Skin of body (tissue), 3 donors: ENCODE measurements at places on chromosomes 5 and 9.

- DNase-seq, result no peak
Observed at GRCh38 chr5:111069839-111070238, 1.7 kb upstream of the TSLP start.

DNA sequence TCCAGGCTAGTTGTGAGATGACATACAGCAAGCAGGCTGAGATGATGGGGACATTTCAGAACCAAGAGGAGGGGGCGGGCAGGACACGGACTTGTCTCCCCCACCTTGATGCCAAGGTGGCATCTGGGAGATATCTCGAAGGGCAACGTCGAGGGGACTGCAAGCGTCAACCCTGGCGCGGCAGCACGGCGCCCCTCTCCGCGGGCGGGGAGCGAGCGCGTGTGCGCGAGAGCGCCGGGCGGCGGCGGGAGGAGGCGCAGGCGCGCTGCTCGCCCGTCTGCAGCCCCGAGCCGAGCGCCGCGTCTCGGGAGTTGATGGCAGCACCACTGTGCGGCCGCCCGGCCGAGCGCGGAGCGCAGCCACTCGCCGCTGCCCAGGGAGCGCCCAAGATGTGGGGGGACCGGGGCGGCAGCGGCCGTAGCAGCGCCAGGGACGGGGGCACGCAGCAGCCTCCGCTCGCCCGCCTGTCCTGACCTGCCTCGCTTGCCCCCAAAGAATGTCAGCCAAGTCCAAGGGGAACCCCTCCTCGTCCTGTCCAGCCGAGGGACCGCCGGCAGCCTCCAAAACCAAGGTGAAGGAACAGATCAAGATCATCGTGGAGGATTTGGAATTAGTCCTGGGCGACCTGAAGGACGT, at the start of gene PRR16:
Gene PRR16 (plus strand): TSS at position 310 of the 636 bp plus-strand sequence.
- no peak for DNase-seq

DNA sequence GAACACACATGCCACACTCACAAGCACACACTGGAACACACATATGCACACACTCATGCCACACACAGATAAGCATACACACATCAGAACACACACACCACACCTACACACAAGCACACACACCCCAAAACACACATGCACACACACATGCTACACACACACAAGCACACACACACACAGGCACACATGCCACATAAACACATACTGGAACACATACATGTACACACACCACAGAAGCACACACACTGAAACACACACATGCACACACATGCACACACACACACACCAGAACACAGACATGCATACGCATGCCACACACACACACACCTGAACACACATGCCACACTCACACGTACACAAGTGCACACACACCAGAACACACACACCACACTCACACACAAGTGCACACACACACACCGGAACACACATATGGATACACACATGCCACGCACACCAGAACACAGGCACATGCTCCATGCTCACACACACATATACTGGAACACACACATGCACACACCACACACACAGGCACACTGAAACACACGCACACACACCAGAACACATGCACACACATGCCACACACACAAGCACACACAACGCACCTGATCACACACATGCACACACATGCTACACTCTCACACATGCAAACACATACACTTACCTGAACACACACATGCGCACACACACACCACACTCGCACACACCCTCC, 78.0 kb upstream of the IRX4 start:
- no peak for DNase-seq

GRCh38 chr9:81850724-81851123, 77.5 kb upstream of the SPATA31D4 start:
- no peak for DNase-seq

DNA sequence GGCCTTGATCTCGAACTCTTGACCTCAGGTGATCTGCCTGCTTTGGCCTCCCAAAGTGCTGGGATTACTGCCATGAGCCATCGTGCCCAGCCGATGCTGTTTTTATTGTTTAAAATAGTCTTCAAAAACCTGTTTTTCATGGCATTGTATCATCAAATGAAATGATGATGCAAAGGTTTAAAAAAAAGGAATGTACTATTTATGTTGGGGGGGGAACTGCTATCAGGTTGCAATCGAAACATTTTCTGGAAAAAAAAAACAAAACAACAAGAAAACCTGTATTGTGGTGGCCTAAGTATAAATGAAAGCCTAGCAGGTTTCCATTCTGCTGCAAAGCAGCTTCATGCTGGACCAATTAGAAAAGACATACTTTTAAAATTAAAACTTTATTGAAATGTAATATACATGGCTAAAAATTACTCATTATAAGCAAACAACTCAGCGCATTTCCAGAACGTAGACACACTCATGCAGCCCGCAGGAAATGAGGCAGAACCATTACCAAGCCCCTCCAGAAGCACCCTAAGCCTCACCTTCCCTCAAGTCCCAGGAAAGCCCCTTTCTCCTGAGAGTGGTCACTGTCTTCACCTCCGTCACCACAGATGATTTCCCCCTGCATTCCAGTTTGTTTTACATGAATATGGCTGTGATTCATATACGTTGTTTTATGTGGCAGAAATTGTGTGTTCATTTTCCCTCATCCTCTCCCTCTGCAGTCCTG, 19.0 kb downstream of the GPR107 start:
- DNase-seq, result no peak

GRCh38 chr9:118618849-118619248, 750.4 kb downstream of the BRINP1 start:
- no peak for DNase-seq

GRCh38 chr9:32590898-32591297, 17.9 kb upstream of the NDUFB6 start:
- DNase-seq, result no peak

DNA sequence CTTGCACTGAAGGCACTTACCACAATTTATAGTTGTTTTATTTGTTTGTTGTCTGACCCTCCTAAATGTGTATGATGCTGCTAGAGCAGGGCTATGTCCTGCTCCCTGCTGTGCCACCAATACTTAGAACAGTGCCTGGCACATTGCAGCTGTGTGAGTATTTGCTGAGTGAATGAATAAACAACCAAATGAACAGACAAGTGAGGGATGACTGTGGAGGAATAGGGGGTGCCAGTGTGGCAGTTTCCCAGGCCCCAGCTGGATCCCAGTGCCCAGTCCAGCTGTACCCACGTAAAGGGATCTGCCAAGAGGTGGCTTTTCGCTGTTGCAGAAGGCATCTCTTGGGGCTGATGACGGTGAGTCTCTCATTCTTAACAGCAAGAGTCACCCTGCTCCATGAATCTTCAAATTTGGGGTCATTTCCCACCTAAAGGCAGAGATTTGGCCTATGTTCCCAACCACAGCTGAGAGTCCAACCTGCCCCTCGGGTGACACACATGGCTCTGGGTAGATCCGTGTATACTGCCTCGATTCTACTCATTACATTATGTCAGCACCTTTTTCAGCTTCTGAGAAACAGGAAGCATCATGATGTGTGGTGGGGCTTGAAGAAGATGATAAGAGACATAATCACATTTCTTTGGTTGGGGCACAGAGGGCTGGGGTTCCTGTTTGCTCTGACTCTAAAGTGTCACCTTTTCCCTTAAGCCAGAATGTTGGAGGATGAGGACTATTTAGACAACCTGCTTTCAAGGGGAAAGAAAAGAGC, 14.3 kb downstream of the IL5 start:
- DNase-seq, result no peak

DNA sequence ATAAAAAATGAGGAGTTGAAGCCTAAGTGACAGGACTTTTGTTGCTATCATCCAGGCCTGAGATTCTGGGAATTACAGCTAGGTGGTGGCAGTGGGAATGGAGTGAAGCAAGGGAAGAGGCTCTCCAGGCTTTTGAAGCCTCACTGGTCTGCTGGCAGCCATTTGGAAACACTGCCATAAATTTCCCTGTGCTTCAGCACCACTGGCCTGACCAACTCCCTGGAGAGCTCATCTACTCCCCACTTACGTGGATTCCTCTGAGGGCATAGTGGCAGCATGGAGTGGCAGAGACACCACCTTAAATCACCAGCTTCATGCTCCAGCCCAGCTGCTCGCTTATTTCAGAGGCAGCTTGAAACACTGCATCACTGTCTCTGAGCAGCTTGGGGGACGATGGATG, 518.2 kb downstream of the TLR4 start:
- DNase-seq, result no peak

DNA sequence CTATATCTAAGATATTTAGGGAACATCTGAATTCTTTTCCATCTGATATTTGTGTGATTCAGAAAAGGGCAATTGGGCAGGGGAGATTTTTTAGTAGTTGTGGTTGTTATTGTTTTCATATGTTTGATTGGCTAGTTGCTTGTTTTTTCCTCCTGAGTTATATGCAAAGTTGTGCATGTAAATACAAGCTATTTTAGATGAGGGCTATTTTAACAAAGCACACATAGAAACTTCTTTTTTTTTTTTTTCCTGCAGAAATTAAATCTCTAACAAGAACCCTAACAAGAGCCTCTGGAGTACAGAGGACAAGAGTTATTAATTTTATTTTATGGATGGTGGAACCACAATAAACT, 559.1 kb downstream of the CETN3 start:
- no peak for DNase-seq

DNA sequence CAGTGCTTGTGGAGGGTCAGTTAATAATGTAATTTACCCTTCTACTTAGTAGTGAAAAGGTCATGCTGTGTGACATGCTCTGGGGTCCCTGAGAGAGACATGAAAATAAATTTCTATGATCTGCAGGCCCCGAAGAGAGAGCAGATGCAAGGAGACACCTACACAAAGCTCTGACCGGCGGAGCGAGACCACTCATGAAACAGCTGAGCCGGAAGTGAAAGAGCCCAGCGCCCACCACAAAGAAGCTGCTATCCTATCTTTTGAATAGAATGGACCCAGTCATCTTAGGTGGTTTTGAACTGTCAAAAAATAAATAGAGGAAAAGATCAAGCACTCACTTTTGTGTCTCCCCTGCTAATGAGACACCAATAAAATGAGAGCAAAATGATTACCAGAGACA, 190.0 kb downstream of the MED10 start:
- DNase-seq, result no peak

GRCh38 chr5:98193921-98194760, 579.3 kb upstream of the RGMB start:
- no peak for DNase-seq

DNA sequence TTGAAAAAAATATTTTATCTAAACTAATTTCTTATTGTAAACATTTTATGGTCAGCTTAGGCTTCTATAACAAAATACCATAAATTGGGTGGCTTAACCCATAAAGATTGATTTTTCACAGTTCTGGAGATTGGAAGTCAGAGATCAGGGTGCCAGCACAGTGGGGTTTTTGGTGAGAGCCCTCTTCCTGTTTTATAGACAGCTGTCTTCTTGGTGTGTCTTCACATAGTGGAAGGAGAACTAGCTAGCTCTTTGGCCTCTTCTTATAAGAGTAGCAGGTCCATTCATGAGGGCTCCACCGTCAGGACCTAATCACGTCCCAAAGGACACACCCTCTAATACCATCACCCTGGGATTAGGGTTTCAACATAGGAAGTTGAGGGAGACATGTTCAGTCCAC, 26.6 kb downstream of the OTULINL start:
- DNase-seq, result no peak

- DNase-seq, result no peak
Observed at GRCh38 chr5:21432646-21433045, 1420.5 kb downstream of the CDH12 start.

- no peak for DNase-seq
Observed at GRCh38 chr9:101115102-101115501, 86.6 kb downstream of the PLPPR1 start.

DNA sequence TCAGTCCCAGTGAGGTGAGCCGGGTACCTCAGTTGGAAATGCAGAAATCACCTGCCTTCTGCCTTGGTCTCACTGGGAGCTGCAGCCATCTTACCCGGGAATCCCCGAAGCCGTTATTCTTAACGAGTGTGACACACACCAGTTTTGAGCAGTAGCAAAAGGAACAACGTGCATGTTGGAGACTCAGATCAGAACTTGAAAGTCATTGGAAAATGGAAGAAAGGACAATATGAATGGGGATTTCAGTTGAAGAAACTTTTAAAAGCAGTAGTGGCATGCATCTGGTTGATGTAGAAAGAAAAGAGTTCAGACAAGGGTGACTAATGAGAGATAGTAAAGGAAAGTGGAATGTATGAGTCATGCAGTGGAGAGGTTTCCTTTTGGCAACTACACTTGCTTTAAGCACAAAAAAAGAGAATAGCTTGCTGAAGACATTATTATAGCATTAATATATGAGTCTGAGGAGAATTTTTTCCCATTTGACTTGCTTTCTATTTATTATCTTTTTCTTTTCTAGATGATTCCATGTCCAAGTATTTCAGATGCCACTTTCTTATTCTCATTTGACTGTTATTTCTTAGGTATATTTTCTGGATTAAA, 44.4 kb upstream of the ANKDD1B start:
- DNase-seq, result peak; percentile 93
